ENCODE measurements at places on chromosomes 2 and 18.

DNA sequence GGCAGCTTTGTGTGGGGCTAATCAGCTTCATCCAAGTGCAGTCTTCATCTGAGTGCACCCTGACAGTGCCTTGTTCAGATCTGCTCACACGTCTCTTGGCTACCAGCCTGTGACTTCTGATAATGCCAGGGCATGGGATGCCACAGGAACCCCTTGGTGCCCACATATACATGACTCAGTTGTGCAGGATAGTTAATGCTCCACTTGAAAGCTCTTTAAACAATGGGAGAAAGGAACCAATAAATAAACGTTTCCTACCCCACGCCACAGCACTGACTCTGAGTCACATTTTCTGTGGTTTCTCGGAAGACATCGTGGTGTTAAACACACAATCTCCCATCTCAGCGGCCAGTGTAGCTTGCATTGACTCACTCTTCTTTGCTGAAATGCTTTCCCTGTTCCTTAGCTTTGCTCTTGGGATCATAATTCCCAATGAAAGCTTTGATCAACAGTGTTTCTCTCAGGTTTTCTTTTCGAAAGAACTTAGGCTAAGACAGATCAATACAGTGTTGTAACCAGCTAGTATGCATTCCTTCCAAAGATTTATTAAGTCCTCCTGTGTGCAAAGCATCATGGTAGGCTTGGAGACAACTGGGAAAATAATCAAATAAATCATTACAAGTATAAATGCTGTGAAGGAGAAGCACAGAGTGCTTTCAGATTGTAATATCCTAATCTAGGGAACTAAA, 142.0 kb downstream of the COPS8 start:
- DNase-seq, result no peak

- DNase-seq, result no peak
Measured at GRCh38 chr18:26442126-26442525, 106.2 kb downstream of the KCTD1 start.

DNA sequence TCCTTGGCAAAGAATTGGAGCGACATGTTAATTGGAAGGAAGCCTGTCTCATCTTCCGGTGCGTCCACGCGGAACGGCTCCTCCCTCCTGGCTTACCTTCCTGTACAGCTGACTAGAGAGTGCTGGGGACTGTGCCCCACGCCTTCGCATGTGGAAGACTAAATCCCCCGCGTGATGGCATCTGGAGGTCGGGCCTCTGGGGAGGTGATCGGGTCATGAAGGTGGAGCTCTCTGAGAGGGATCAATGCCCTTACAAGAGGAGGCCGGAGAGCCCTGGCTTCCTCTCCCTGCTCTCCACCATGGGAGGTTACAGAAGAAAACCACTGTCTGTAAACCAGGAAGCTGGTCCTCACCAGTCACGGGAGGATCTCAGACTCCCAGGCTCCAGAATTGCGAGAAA, 104.1 kb upstream of the OTOS start:
- DNase-seq, result no peak

- DNase-seq, result no peak
Measured at GRCh38 chr2:173090276-173090877, 14.7 kb downstream of the MAP3K20 start.

- no peak for DNase-seq
Measured at GRCh38 chr18:22613058-22613690, 195.5 kb upstream of the CTAGE1 start.

DNA sequence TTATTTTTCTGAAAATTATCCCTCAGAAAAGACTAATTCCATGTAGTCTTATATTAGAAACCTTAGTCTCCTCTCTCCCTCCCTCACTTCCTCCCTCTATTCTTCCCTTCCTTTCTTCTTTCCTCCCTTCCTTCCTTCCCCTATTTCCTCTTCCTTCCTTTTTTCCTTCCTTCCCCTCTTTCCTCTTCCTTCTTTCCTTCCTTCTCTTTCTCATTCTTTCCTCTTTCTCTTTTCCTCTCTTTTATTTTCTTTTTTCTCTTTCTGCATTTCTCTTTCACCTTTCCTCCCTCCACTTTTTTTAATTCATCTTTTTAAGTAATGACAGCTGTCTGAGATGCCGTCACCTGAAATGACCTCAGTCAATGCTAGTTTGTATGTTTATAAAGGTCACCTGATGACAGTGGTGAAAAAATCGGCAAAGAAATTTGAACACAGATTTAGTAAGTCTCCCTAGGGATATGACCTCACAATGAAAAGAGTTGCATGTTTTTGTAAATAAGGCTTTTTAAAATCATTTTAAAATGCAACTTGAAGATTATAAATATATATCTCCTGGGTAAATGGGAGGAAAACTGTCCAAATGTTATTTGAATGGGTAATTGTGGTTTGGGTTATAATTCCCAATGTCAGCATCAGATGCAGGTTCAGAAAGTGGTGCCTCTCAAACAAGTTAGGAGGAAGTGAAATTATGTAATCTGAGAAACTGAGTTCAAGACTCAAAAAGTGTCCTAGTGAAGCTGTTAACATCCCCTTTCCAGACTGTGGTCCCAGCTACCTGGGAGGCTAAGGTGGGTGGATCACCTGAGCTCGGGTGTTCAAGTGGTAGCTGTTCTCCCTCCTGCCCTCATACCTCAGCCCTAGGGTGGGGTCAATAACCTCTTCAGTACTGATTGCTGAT, 90.3 kb upstream of the ST3GAL5 start:
- DNase-seq, result no peak

DNA sequence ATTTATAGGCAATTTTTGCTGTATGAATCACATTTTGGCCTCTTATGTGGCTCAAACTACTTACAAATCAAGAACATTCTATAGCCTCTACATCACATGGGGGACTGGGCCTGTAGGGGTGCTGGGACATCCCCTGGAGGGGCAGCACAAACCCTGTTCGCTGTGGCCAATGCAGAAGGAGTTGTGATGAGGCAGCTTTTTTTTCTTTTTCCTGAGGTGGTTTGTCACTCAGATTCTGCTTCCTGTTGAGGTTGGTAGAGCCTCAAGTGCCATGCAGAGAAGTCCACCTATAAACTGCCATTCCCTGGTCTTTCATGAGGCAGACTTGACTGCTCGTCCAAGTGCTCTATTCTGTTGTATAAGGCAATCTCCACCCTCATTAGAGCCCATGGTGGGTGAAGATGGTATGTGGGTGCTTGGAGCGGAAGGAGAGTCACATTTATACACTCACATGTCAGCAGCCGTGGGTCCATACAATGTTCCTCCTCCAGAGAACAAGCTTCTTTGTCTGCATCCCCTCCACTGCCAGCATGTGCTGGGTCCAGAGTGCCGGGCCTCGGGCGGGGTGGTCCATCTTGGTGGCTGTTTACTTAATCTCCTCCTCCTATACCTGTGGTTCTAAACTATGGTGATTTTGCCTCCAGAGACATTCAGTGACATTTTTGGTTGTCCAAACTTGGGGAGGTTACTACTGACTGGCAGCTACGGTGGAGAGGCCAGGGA, 120.3 kb downstream of the ACOXL start:
- peak; percentile 31 for DNase-seq

DNA sequence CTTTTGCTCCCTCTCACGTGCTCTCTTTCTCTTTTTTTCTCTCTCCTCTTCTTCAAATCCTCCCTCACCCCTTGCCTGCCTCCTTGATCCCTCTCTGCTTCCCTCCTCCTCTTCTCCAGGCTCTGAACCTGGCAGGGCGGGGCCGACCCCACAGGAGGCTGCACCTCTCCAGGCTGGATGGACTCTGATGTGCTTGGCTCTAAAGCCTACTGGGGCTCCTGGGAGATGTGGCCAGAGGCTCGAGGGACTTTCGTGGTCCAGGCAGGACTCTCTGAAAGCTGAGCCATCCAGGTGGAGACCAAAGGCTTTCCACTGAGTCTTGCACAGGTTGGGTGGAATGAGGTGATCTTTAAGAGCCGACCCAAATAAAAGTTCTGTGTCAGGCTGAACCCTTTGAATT, 25.4 kb downstream of the DYSF start:
- no peak for DNase-seq

GRCh38 chr2:24792542-24792873, 683 bp downstream of the PTRHD1 start:
- no peak for DNase-seq

DNA sequence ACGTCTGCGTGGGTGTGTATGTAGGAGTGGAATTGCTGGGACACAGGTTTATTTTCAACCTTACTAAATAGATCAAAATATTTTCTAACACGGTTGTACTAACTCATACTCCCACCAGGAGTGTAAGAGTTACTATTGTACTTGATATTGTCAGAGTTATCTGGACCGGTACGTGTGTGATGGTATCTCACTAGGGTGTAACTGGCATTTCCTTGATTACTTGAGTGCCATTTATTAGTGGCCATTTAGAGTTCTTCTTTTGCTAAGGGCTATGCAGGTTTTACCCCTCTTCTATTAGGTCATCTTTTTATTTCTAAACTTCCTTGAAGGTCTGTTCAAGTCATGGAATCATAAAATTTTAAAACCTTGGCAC, 33.5 kb downstream of the CENPO start:
- DNase-seq, result no peak

GRCh38 chr2:237701033-237701858, 73.9 kb downstream of the LRRFIP1 start:
- DNase-seq, result no peak

GRCh38 chr2:18500333-18500732, 60.1 kb downstream of the RDH14 start:
- no peak for DNase-seq

GRCh38 chr18:78666666-78667335, 312.8 kb upstream of the SALL3 start:
- no peak for DNase-seq

- no peak for DNase-seq
Measured at GRCh38 chr2:108169982-108170625, 69.7 kb upstream of the SULT1C3 start.

- DNase-seq, result no peak
Measured at GRCh38 chr2:111975053-111975552, 76.7 kb downstream of the MERTK start.

- DNase-seq, result no peak
Measured at GRCh38 chr2:20485612-20486388, 38.9 kb downstream of the RHOB start.

DNA sequence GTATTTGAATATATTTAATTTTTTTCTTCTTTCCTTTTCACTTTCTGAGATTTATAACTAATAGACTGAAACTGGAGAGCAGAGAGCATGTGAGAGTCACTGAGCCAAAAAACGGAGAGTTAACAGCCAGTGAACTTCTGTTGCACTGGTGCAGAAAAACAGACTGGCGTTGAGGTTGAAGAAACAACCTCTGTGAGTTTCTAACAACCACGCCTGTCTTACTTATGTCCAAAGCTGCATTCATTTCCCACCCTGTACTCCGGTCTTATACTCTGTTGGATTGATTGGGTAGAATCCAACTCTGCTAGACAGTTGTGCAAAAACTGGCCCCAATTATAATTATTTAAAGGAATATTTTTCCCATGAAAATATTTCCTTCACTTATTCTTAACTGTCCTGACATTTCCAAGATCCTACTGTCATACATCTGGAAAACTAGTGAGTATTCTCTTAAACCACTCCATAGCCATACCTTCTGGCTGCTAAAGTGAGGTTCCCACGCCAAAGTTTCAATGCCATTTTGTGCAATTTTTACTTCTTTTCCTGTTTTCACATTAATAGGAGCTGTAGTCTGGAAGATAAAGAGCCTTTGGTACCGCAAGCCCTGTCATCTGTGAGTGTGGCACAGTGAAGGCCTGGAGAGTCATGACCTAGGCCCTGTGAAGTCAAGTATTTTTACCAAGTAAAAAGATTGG, 9.4 kb downstream of the CYP1B1 start:
- no peak for DNase-seq

GRCh38 chr2:74653589-74653984, 460 bp upstream of the SEMA4F start:
- DNase-seq, result no peak

DNA sequence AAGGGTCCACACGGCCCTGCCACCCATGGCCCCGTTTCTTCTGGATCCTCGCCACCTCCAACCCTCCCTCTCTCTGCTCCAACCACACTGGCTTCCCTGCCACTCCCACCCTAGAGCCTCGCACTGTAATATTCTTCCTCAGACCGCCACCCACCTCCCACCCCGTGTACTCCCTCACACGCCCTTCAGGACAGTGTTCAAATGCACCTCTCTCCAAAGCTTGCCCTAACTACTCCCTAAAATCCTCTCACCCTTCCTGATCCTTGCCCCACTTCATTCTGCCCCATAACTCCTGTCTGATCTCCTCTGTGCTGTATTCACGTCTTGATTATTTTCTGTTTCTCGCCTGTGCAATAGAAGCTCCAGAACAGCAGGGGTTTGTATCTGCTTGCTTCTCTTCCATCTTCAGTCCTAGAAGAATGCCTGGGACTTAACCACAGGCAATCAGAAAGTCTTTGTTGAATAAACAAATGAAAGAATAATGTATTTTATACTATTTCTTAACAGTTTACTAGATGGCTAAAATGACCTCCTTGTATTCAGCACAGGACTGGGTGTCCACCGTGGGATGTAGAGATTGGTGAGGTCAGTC, 25.5 kb downstream of the EPB41L3 start:
- DNase-seq, result no peak

DNA sequence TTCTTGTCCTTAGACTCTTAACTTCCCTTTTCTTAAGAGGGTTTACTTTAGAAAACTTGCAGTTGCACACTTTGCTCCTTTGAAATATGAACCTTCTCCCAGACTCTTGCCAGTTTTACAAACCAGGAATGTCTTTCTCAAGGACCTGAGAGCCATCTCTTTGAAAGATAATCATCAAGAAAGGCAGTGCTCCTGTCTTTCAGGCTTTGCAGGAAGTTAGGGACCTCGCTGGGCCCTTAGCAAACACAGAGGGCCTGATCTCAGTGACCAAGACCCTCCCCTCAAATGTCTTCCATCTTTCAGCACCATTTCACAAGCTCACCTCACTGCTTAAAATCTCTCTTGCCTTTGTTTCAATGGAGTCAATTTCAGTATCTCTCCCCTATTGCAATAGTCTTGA, 32.0 kb upstream of the NYAP2 start:
- no peak for DNase-seq

DNA sequence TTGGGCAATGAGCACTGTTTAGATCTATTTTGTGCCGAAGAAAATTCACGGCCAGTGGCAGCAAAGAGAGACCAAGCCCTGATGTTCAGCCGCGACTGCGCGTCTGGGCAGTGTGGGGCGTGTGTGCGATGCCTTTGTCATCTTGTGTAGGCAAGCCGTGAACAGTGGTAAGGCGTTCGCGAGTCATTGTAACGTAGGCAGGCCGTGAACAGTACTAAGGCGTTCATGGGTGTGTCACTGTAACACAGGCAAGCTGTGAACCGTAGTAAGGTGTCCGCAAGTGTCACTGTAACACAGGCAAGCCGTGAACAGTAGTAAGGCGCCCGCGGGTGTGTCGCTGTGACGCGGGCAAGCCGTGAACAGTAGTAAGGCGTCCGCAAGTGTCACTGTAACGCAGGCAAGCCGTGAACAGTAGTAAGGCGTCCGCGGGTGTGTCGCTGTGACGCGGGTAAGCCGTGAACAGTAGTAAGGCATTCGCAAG, 99.9 kb downstream of the NFATC1 start:
- DNase-seq, result no peak

GRCh38 chr2:74764429-74765272, 69.3 kb upstream of the HK2 start:
- no peak for DNase-seq

DNA sequence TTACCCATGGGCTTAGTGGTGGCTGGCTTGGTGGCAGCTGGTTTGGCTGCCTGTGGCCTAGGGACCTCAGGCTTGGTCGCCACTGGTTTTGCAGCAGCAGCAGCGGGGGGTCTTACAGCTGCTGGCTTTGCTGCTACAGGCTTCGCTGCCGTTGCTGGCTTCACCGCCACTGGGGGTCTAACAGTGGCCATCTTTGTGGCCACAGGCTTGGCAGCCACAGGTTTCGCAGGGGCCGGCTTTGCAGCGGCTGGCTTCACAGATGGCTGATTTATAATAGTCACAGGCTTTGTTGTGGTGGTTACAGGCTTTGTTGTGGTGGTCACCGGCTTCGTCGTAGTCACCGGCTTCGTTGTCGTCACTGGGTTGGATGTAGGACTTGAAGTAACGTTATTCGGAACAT, 77.8 kb downstream of the COL6A3 start:
- no peak for DNase-seq
